ENCODE measurements at places on chromosomes 11 and 22.

DNA sequence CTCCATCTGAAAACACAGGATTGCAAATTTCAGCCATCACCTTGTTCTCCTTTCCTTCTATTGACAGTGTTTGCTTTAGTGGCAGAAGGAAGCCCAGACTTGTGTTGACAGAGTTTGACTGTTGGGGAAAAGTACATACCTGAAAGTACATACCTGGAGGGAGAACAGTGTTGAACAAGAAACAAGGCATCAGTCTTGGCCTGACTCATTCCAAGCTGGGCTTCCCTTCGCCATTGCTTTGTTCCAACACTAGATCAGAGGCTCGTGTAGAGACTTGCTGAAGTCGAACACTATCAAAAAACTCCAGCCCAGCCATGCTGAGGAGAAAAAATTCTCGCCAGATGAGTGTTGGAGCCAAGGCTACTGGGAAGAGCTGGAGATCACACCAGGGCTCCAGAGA is 133.4 kb downstream of the BBOX1 start:
- DNase-seq = no peak

DNA sequence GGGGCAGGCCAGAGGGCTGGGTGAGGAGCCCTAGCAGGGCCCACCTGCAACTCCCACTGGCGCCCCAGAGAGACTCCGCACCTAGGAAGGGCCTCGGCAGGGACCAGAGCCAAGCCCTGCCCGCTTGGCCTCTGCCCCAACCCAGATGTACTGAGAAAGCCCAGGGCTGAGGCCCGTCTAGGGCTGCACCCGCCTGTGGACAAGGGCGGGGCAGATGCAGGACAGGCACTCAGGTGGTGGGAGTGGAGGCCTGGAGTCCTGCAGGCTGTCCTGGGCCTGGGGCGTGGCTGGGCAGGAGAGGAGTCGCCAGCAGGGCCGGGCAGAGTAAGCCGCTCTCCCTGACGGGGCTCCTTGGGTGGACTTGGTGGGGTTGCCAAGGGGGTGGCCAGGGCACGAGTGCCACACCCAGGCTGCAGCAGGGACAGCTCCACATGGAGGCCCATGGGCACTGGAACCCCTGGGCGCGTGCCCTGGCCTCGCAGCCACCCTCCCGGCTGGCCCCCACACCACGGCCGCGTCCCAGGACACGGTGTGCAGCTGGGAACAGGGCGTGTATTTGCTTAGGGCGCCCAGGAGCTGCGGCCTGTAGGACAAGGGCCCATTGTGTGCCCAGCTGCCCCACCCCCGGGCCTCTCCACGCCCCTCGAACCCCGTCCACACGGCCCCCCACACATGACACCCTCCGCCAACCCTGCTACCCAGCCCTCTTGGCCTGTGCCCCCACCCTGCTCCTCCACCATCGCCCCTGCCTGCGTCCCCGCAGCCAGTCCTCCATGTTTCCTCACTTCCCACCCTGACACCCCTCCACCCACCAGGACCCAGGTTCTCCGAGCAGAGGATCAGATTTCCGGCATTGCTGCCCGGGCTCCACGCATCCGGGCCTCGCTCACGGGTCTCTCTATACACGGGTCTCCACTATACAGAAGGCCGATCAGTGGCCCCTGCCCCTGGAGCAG is 11.3 kb upstream of the PIM3 start:
- DNase-seq = no peak

- DNase-seq = no peak
These were observed 6.5 kb downstream of the PTDSS2 start for GRCh38 chr11:456533-456932.

DNA sequence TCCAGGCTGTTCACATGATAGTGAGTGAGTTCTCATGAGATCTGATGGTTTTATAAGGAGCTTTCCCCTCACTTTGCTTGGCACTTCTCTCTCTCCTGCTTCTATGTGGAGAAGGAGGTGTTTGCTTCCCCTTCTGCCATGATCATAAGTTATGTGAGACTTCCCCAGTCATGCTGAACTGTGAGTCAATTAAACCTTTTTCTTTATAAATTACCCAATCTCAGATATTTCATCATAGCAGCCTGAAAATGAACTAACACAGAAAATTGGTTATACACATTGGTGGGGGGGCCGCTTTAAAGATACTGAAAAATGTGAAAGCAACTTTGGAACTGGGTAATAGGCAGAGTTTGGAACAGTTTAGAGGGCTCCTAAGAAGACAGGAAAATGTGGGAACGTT is 741.1 kb upstream of the LUZP2 start:
- DNase-seq = no peak

DNA sequence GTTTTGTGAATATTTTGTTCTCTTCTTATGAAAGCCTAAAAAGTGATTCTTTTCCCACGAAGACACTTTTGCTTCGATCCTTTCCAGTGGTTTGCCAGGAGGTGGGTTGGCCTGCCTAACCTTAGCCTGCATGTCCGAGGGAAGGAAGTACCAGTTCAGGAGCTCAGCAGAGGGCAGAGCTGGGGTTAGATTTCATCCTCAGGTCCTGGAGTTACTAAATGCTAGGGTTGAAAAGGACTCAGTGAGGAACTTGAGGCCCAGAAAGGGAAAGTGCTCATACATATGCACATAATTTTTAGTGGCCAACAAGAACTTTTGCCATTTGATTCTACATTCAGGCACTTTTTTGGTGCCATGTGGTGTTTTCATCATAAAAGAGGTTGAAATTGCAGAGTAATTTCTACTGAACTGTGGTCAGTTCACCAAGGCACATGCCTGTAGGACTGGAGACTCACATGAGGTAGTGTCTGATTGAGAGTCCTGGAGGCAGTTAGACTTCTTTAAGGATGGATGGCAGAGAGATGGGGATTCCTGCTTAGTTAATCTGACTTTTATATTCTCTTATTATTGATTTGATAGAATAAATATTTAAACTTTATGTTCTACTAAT is 36.7 kb downstream of the NCAM1 start:
- no peak for DNase-seq

GRCh38 chr11:122775675-122776271 is 62.5 kb upstream of the CRTAM start:
- no peak for DNase-seq

DNA sequence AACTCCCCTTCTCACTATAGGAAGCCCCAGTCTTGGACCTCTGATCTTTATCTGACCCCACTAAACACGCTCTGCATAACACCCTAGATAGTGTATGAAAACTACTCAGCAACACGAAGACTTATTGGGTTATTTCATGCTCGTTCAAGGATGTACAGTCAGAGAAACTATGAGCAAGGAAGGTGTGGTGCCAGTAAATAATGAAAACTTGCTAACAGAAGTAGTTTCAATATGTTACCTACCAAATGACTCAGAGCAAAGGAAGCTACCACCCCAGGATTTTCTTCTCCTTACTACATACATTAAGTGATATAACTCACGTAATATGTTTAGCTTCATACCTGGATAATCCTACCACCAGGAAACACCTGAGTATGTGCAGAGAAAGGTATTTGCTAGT is 25.9 kb upstream of the LYVE1 start:
- no peak for DNase-seq

DNA sequence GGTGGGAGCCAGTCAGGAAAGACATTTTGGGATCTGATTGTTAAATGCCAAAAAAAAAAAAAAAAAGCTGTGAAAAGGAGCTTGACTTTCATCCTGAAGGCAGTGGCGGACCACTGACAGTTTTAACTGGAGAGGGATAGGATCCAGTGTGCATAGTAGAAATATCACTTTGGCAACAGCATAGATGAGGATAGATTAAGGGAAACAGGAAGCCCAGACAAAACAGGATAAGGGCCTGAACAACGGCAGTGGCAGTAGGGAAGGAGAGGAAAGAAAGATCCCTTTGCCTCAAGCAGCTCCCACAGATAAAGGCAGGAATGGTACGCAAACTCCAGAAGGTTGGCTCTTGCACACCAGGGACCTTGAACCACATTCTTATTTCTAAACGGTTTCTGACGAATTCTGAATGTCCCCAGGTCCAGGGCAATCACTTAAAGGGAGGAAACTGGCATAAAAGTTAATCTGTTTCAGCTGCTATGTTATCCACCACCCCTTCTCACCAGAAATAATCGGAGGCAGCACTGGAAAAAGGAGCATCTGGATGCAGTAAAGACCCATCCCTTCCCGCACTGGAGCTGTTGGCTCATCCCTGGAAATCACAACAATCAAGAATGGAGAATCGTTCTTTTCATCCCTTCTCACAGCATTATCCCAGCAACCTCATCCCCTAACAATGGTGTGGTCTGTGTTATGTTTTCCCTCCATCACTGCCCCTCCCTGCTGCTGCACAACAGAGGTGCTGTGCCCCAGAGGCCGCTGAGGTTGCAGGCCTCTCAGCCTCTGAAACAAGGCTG is 99.1 kb downstream of the GAB2 start:
- DNase-seq = no peak

GRCh38 chr11:304915-305843 is 2.4 kb upstream of the IFITM2 start:
- DNase-seq = peak; percentile 62

DNA sequence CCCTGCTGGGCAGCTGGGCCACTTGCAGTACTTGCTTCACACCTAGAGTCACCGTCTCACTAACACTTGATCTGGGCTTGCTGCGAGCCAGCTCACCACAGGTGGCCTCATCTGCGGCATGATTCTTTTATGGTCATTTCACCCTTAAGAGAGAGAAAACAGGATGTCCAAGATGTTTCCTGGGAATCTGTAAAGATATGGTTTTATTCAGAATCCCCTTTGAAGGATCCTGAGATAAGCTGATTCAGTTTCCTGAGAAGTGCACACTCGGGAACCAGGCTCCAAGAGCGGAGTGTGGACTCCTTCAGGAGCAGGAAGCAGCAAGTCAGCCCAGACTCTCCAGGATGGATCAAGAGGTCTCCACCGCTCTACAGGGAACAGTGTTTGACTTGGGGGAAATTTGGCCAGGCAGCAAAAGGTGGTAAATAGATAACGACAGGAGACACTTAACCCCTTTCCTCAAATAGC is 21.8 kb upstream of the TP53AIP1 start:
- no peak for DNase-seq

DNA sequence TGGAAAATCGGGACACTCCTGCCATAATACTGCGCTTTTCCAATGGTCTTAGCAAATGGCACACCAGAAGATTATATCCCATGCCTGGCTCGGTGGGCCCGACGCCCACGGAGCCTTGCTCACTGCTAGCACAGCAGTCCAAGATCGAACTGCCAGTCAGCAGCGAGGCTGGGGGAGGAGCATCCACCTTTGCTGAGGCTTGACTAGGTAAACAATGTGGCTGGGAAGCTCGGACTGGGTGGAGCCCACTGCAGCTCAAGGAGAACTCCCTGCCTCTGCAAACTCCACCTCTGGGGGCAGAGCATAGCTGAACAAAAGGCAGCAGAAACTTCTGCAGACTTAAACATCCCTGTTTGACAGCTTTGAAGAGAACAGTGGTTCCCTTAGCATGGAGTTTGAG is 15.6 kb downstream of the PTH start:
- no peak for DNase-seq

Measured in stromal cell of bone marrow (primary cell).